MV-4-11 (cell line): ENCODE measurements at places on chromosomes 12 and 14.

- no peak for DNase-seq
These were observed 12.9 kb downstream of the TMEM117 start for GRCh38 chr12:43848786-43849185.

GRCh38 chr14:82667501-82667900, 1133.8 kb upstream of the SEL1L start:
- no peak for DNase-seq

DNA sequence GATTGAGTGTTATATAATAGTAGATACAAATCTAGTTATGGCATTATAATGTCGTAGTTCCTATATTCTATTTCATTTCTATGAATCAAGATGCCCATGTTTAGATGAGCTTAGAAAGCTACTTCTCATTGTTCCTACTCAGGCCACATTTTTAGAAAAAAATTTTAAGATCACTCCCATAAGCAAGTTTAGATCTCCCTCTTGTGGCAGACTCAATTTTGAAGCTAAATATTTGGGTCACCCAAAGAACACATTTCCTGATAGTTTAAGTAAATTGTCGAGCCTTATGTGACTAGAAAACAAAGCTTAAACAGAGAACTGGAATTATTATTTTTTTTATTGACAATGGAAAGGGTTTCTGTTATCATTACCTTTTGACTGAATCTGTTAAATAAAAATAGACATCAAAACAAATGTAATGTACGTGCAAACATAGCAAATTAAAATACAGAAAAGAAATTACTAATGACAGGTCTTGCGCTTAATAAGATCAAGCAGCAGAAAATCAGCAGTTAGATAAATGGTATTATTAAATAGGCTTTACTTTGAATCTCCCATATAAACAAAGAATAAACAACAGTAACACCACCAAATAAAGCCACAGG, 180.2 kb downstream of the ACSS3 start:
- peak; percentile 19 for DNase-seq

GRCh38 chr14:21059842-21060613, 2.4 kb downstream of the RNASE8 start:
- DNase-seq = no peak

DNA sequence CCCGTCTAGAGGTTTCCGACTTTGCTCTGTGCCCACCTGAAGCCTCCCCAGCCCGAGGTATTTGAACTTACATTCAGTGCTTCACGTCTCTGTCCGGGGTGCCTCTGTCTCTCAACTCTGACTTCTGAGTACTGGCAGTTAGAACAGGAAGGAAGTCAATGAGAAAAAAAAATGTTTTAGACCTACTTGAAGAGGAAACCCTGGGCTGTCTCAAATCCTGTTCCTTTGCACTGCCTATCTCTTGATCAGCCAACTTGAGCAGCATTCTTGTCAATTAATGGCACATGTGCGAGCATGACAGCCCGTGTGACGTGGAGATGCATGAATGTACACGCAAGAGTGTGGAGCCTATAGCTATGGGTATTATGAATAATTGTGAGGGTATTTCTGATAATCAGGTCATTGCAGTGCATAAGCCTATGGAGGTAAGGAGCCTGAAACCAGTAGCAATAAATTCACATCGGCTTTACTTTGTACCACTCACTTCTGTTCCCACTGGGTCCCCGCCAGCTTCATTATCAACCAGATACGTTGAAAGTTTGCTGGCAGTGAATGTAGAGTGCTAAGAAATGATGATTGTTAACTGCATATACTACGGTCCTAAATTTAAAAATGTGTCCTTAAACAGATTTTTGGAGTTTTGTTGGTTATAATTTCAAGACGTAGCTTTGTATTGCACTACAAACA, at the start of gene ARHGDIB:
TSS of gene ARHGDIB (minus strand) at position 136 of the 687 bp plus-strand sequence. CDS start 10,889 bp downstream, outside the sequence.
- DNase-seq = peak; percentile 96

GRCh38 chr12:105272152-105272551, 36.2 kb upstream of the APPL2 start:
- DNase-seq = no peak

DNA sequence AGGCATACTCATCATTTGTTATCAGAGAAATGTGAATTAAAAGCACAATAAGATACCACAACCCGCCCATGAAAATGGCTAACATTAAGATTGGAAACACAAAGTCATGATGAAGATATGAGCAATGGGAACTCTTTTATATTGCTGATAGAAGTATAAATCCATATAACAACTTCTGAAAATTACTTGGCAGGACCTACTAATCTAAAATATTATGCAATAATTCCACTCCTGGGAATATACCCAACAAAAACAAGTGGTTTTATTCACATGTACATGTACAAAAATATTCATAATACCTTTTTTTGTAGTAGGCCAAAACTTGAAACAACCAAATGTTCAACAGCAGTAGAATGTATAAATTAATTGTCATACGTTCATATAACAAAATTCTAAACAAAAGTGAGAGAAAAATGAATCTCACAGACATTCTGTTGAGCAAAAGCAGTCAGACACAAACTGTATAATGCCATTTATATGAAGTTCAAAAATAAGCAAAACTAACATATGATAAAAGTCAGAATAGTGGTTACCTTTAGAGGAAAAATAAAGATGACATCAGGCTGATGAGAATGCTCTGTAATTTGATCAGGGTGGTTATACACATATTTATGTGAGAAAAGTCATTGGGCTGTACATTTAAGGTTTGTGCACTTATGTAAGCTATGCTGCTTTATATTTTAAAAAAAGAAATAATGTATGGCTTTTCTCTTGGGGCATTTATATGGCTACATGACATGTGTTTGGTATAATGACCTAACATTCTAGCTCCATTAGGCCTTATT, 309.2 kb upstream of the KITLG start:
- no peak for DNase-seq

- DNase-seq = no peak
These were observed 23.5 kb downstream of the AKAP6 start for GRCh38 chr14:32352631-32353030.

DNA sequence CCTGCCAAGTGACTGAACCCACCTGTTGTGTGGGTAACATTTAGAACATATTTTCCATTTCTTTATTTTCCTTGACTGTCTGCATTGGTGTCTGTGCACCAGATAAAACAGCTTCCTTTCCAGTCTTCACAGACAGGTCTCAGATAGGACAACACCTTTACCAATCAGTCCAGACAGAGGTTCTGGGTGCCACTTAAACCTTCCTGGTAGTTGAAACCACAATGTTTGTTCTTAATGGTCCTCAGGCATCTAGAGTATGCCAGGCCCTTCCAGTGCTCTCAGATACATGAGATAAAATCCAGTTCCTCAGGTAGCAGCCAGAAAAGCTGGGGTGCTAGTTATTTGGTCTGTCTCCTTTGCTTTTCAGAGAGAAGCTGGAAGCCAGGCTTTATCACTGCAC, 7.0 kb upstream of the CLEC2D start:
- DNase-seq = no peak

DNA sequence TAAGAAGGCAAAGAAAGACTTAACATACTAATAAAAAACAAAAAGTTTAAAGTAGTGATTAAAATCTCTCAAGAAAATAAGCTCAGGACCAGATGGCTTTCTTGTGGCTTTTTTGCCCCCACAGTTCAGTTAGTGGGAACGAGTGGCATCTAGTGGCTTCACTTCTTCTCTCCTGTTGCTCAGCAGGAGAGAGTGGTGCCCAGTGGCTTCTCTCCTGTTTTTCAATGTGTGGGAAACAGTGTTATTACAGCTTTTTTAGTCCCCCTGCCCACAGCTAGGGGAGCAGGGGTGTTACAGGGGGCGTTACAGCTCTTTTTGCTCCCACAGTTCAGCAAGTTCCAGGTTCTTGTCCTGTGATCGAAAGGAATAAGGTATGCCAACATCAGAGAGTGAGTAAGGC, 135.2 kb downstream of the RERGL start:
- DNase-seq = no peak

DNA sequence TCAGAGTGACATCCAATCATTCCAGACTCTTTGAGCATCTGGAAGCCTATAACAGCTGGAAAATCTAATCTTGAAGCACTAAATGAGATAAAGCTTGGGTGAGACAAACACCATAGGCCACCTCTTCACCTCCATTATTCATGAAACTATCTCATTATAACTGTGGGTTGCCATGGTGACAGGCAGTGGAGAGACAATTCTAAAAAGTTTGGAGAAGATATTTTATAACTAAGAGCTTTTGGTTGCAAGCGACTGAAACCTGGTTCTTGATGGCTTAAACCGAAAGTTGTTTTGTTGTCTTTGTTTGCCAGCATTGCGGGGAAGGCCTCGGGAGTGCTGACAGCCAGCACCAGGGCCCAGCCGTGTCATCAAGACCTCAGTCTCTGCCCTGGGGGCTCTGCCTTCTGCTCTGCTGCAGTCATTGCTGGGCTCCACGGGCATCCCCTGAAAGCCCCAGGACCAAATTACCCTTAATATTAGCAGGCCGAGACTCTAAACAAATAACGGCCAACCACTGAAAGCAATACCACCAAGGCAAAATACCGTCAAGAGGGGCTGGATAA, 353.6 kb upstream of the SFSWAP start:
- DNase-seq = no peak

GRCh38 chr14:79502751-79503148, 708.6 kb downstream of the DIO2 start:
- DNase-seq = no peak

DNA sequence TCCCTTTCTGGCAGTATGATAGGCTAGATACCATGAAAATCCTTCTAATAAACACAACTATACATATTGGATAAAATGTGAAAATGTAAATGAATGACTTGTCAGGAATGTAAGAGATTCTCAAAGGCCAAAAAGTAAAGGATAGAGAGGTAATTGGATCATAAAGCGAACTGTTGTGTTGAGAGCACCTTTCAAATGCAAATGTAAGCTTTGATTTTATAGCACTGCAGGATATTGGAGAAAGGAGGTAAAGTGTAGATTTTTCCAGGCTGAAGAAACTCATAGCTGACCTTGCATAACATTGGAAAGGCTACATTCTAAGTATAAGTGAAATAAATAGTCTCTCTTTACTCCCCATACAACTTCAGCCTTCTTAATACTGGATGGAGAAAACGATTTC, 54.0 kb downstream of the PTPRB start:
- DNase-seq = no peak
